ENCODE measurements at places on chromosomes 1 and 21.

DNA sequence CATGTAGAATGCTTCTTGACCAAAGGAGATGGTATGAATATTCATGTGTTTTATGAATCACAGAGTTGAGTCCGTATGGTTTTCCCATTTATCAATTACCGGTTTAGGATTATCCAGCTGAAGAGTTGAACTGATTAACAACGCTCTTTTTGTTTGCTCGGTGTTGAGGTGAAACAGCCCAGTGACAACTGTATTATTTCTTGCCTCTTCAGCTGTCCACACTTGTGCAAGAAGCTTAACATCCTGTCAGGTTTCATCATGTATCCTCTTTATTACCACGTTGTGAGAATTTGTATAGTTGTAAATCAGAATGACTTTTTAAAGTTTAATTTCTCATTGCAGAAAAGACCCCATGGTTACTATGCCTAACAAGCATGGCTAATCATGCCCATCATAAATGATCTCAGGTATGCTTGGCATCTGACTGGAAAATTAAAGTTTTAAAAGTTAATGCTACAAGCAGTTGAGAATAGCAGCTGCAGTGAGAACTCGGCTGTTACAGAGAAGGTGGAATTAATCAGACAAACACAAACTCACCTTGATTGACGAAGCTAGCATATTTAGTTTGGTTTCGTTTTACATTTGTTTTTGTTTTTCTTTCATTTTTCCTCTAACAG is 563.2 kb upstream of the ADGRL2 start:
- DNase-seq, result no peak

- no peak for DNase-seq
Observed at GRCh38 chr1:6401673-6402072, 8.1 kb upstream of the ACOT7 start.

DNA sequence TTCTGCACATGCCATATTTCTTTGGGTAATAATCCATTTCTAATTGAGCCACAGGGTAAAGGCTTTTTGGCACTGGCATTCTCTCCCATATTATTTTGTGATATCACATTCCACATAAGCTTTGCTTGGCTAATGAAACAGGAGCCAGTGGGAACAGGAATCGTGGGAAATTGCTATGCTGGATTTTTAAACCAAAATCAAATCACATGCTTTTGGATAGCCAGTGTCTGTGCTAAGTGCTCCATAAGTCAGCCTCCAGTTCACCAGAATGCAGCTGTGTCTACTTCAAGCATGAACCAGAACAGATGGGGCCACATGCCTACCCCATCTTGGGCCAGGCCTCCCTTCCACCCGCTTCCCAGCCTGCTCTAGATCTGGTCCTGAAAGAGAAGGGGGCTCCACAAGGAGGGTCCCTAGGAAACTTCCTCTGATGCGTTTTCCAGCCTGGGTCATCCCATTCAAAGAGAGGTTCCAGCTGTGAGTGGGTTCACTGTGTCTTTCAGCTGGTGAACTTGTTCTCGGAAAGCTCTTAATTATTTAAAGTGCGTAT is 131.2 kb upstream of the COA6 start:
- no peak for DNase-seq

- no peak for DNase-seq
Observed at GRCh38 chr1:970973-971730, 4.9 kb downstream of the PLEKHN1 start.

- no peak for DNase-seq
Observed at GRCh38 chr21:33027401-33028286, 1.9 kb downstream of the OLIG2 start.

- no peak for DNase-seq
Observed at GRCh38 chr1:57041901-57042300, 76.1 kb upstream of the C8B start.

- DNase-seq, result no peak
Observed at GRCh38 chr1:147214325-147214724, 10.8 kb downstream of the FMO5 start.

DNA sequence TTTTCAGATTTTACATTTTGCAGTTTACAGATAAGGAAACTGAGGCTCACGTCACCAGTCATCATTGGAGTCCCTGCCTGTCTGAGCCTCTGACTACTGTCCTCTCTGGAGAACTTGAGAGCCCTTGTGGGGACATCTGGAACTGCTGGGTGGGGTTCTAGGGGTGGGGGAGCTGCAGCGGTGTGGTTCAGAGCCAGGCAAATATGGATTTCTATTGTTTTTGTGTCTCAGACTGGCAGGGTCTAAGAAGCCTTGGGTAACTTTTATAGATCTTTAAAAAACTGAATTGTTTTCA is 46.9 kb downstream of the IER5 start:
- DNase-seq, result no peak

- DNase-seq, result no peak
Observed at GRCh38 chr1:6519491-6519934, 28.0 kb upstream of the PLEKHG5 start.

DNA sequence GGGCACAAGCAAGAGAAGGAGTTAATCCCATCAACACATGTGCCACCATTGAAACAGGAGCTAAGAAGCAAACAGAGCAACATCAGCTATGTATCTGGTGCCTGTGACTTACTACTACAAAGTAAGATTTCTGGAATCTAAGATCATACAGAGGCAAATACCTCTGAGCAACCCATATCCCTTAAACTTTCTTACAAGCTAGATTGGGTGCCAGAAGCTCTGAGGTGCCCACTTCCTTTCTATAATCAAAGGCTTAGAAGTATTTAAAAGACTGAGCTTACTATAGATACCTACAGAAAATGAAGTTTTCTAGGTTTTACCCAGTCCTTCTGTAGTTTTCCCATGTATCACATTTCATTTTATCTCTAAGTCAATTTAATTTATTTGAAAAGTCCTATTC is 44.4 kb upstream of the ADAM30 start:
- no peak for DNase-seq

GRCh38 chr1:32924881-32925344 is 23.7 kb upstream of the TMEM54 start:
- peak; percentile 29 for DNase-seq

DNA sequence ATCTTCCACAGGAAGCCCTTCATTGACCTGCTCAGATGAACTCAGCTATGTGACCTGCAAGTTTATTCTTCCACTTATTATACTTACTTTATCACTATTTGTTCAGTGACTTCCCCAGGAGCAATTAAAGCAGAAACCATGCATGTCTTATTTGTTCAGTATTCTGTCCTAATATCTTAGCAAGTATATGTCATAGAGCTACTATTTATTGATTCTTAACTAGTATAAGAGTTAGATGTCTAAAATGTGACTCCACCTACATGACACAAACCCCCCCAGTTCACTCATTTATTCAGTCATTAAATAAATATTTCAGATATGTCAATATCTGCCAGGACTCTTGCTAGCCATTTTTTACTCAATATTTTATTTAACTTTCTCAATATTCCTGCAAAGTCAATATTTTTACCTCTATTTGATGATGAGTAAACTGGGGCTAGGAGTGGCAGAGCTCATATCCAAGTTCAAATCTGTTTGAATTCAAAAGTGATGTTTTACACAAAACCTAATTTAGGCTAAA is 469.0 kb upstream of the USP24 start:
- DNase-seq, result no peak

DNA sequence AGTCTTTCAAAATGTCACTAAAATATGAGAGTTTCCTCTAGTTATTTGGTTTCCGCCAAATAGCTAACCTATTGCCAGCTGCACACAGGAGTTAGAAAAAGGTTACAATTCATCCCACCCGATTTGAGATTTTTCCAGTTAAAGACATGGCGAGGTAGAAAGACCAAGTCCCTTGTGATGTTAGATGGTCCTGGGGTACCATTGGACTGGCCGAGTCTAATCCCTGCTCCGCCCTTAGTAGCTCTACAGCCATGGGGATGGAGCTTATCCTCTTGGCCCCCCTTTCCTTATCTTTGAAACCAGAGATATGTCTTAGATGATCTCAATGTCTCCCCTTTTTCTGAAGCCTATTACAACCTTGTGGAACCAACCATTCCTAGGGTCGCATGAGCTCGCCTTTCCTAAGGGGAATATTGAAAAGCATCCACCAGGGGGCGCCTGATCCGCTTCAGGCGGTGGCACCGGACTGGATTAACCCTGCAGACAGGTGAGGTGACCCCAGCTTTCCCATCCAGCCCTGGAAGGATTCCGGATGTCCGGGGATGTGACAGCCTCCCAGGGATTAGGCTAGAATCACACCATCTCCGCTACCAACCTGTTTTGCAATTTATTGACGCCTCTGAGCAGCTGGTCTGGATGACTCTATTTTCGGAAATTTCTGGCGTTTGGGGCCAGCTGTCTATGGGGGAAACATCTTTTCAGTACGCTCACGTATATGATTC is 68.3 kb upstream of the SIM2 start:
- peak; percentile 38 for DNase-seq

DNA sequence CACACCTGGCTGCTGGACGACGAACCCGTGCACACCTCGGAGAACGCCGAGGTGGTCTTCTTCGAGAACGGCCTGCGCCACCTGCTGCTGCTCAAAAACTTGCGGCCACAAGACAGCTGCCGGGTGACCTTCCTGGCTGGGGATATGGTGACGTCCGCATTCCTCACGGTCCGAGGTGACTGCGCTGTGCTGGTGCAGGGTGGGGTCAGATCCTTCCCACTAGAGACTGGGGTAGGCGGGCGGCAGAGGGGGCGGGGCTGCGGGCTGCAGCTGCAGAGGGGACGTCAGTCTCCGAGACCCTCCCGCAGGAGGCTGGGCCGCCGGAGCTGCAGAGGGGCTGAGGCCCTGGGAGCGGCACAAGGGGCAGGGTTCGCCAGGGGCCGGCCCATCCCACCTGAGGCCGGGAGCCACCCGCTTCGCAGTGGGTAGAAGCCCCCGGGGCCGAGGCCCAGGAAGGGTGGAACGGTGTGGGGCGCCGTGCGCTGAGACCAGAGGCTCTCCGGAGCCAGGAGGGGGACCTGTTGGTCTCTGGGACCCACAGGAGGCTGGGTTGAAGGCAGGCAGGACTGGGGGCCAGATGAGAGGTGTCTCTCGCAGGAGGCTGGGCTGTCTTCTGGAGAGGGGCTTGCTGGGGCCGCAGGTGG is 90.6 kb downstream of the TRIM11 start:
- DNase-seq, result no peak

DNA sequence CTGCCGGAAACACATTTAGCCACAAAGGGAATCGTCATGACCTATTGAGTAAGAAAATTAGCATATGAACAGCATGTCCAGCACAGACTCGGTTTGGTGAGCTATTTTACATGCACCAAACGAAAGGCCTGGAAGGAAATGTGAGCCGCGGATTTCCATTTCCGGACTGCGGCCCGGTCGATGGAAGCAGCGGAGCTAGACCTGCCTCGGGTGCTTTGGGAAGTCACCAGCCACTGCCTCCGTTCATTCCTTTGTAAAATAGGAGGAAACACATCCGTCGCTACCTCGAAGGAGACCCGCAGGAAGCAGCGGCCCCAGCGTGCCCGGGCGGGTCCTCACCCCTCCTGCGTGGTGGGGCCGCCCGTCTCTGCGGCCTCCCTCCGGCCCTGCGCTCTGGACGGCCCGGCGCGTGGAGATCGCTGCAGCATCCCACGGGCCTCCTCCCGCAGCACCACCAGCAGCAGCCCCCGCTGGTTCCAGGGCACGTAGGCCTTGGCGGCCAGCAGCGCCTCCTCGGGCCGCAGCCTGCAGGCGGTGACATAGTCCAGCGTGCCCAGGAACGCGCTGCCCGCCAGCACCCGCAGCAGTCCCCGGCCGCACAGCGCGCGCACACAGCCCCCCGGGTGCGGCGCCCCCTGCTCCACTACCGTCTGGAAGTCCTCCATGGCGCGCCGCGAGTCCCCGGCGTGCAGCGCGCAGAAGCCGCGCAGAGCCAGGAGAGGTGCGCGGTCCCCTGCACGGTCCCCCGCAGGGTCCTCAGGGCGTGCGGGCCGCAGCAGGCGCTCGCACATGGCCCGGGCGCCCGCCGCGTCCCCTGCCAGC is 12.1 kb downstream of the TTC34 start:
- DNase-seq, result no peak

DNA sequence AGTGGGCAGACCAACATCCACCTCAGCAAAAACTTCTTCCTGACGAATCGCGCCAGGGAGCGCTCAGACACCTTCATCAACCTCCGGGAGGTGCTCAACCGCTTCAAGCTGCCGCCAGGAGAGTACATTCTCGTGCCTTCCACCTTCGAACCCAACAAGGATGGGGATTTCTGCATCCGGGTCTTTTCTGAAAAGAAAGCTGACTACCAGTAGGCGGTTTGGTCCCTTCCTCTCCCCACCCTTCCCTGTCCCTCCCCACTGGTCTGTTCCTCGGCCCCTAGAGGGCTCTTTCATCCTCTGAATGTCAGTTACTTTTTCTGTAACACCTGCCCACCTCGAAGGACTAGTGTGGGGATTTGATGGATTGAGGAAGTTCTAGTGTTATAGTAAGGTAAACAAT is 46.9 kb downstream of the CAPN2 start:
- no peak for DNase-seq

GRCh38 chr1:108142773-108143394 is 57.3 kb downstream of the SLC25A24 start:
- no peak for DNase-seq

DNA sequence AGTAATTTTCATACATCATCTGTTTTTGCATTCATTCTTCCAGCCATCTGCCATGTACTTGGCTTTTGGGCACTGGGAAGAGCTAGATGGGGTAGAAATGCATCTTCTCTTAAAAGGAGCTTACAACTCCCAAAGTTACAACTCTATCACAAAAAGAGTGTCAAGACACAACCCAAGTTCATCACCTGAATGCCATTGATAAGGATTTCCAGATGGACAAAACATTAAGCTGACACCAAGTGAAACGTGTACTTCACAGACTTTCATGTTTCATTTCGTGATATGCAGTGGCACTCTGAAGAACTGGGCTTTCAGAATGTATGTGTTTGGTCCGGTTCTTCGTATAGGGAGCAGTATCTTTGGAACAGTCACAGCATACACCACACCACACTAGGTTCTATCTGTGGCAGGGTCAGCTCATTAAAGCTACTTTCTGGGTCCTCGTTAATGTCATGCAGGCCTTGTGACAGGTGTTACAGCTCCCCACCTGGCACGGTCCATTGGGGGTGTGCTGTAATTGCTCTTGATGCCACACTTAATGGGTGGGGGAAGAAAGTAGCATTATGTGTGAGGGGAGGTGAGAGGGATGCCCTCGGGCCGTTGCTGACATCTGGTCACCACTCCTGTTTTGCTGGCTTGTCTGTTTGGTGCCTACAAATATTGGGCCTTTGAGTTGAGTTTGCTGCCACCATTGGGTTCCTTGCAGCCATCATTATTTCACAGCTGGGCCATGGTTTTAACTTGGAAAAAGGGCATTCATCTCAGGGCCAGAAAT is 164.9 kb downstream of the NFIA start:
- DNase-seq, result no peak

Measured in activated naive CD8-positive, alpha-beta T cell treated with anti-CD3 and anti-CD28 coated beads for 36 hours (primary cell).